NCI-H1105 treated with DMSO at 0.1 percent for 48 hours (cell line): ENCODE measurements at places on chromosomes 1 and 21.

GRCh38 chr21:33522953-33523349 lies 19.0 kb downstream of the GART start:
- DNase-seq, result no peak

GRCh38 chr1:198771563-198772153 lies 132.8 kb downstream of the PTPRC start:
- peak; percentile 68 for DNase-seq

- DNase-seq, result no peak
These were observed 6.0 kb downstream of the POFUT2 start for GRCh38 chr21:45281411-45282282.

GRCh38 chr21:28402616-28402989 lies 590.1 kb downstream of the LTN1 start:
- no peak for DNase-seq

- no peak for DNase-seq
These were observed 1530.9 kb upstream of the TPTE start for GRCh38 chr21:8990326-8991087.

GRCh38 chr1:111483166-111483565 lies 9.4 kb downstream of the C1orf162 start:
- no peak for DNase-seq

GRCh38 chr1:184002071-184002470 lies 35.5 kb downstream of the COLGALT2 start:
- no peak for DNase-seq

GRCh38 chr1:42158189-42158588 lies 5.0 kb downstream of the GUCA2B start:
- DNase-seq, result no peak
